Stimulated activated CD8-positive, alpha-beta memory T cell treated with anti-CD3 and anti-CD28 coated beads, Interleukin-4, amount 100 ng/mL, for 24 hours (primary cell): ENCODE measurements at places on chromosomes 13 and 19.

GRCh38 chr13:32031025-32031814 lies at the start of gene FRY:
TSS of gene FRY (plus strand) at chr13:32031774. CDS start at chr13:32031796, 22 bp downstream.
- peak; percentile 13 for DNase-seq

- peak; percentile 38 for DNase-seq
Observed at GRCh38 chr19:55353803-55354697, 469 bp downstream of the COX6B2 start.

DNA sequence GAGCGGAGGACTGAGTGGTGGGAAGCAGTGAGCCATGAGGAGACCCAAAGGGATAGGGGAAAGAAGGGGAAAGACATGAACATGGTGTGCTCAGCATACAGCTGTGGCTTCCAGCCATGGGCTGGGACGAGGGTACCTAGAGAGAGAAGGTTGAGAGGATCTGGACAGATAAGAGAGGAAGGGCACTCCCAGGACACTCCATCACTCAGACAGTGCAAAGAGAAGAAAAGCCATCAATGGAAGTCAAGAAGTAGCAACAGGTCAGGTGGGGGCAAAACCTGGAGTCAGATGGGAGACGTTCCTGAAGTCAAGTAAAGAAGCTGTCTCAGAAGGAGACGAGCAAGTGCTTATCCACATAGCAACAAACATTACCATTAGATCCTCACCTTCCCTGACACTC lies 40.2 kb upstream of the UBAC2 start:
- DNase-seq, result no peak

- peak; percentile 84 for DNase-seq
Observed at GRCh38 chr19:4867534-4868285, at the start of gene PLIN3. TSS of gene PLIN3 (minus strand) at chr19:4867667. CDS start at chr19:4861394, 6,273 bp downstream.

- DNase-seq, result no peak
Observed at GRCh38 chr19:35228177-35228930, at the start of gene FAM187B. TSS of gene FAM187B (minus strand) at chr19:35228739. CDS start at chr19:35228680, 59 bp downstream.

- DNase-seq, result no peak
Observed at GRCh38 chr19:53463263-53463662, 4.3 kb upstream of the ZNF813 start.
